ENCODE measurements at places on chromosomes 1 and 21. TPM values are rescaled to one million over a fixed set of nuclear protein-coding genes. Genes with fewer than 3 reads are reported as not detected.

DNA sequence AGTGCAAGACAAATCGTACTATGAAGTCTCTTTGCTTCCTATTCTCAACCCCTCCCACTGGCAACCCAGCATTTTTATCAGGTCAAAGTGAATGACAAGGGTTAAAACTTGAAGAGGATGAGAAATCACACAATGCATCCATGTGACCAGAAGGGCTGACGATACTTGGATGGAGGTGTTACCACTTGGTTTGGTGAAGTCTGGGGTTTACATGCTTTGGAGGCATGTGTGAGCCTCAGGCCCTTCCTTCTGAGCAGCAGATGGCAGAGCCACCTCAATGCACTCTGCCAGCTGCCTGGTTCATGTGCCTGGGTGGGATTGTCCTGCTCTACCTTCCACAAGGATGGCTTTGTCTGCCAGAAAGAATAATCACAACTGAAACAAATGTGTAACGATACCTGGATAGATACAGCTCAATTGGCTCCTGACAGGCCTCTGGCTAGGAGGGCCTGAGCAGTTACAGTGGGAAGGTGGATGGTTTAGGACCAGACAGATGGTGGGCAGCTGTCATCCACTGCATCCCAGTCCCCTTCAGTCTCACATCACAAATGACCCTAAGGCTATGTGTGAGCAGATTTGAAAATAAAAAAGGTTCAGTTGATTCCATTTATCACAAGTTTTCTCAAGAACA lies 51.5 kb upstream of the CNIH3 start:
- DNase-seq: no peak

GRCh38 chr21:42022091-42022430 lies 11.9 kb upstream of the ZBTB21 start:
- DNase-seq: no peak

GRCh38 chr1:55445416-55445815 lies 230.3 kb upstream of the USP24 start:
- DNase-seq: no peak

- DNase-seq: peak; percentile 60
Measured at GRCh38 chr1:27934818-27935549, at the start of gene SMPDL3B. TSS of gene SMPDL3B (plus strand) at chr1:27935000. CDS start at chr1:27935184, 184 bp downstream.

Gene DENND1B
- total RNA-seq: 6.5 TPM

- no peak for DNase-seq
Measured at GRCh38 chr1:61481315-61481715, 243.6 kb downstream of the TM2D1 start.

DNA sequence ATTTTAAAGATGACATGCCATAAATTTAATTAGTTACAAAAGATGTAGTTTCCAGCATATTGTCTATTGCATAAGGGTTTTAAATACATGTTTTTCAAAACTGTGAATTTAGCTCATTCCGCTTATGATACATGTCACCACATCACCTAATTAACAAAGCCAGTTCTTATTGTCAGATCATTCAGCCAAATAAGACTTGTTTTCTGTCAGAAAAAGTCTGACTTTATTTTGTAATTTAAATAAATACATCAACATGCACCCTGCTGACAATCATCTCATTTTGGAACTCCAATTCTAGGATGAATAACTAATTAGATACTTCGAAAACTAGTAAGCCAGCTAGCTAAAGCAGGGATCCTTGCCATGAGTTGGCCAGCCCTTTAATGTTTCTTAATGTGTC lies 110.9 kb upstream of the APP start:
- no peak for DNase-seq

DNA sequence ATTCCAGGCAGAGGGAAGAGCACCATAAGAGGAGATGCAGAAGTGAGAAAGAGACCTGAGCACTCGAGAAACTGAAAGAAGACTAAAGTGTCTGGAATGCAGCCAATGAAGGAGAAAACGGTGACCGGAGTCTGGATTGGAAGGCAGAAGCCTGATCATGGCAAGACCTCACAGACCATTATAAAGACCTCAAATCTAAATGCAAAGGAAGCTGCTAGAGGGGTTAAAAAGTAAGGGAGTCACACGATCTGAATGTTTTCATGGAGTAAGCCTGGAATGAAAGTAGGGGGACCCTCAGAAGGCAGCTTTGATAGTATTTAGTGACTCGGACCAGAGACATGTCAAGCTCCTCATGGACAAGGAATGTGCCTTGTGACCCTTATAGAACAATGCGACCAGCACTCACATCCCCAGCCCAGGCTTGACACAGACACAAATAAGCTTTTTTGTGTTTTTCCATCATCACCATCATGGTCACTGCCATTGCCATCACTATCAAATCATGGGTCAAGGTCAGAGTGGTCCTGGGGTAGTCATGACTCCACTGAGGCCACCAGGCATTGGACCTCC lies 183.6 kb downstream of the SEC16B start:
- DNase-seq: no peak

Measured in SK-MEL-5 (cell line).